Stimulated activated CD4-positive, alpha-beta T cell treated with anti-CD3 and anti-CD28 coated beads, Interleukin-1b, Interleukin-23, amount 100 ng/mL, for 4 hours (primary cell): ENCODE measurements at places on chromosomes 5 and 9.

DNA sequence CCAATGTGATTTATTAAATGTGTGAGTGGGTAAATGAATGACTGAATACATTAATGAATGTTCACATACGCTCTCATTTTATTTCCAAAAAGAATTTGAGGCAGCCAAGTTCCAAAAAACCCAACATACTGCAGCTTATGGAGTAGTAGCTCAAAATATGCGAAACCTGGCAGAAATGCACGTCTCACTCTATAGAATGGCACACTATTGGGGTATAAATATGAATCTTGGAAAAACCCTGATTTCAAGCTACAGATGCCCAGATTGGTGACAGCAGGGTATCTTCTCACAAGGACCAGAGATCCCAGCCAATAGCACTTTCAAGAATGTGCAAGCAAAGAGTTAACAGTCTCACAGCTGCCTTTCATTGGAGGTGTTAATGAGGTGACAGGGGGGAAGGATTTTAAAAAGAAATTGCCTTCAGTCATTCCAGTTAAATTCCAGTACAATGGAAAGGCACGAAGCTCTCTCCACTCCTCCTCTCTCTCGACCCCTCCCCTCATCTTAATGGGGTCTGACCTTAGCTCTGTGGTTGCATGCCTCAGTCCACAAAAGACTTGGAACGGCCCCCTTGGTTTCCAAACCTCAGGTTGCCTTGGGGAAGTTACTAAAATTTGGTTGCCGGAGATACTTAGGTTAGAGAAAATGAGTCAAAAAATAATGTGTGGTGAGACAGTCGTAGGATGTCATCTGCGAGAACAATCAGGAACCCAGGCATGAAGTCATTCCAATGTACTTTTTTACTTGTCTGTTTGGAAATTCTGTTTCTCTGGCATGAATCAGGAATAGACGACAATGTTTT, 307.4 kb downstream of the NFIB start:
- DNase-seq, result no peak

DNA sequence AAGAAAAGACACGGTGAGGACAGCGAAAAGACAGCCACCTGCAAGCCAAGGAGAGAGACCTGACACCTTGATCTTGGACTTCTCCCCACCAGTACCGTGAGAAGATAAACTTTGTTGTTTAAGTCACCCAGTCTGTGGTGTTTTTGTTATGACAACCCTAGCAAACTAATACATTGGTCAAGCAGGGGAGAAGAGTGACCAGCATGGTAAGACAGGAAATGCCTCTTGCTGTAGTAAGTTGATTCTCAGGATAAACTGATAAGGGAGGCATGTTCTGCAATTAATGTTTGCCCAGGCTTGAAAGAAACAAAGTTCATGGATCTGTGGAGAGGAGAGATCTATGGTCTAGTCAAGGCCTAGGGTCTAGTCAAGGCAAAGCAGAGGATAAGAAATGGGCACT, 801.2 kb downstream of the MAT2B start:
- DNase-seq, result no peak

GRCh38 chr9:113772121-113772810, 103.8 kb upstream of the ZNF618 start:
- DNase-seq, result no peak

GRCh38 chr5:5767286-5767928, 344.9 kb downstream of the ICE1 start:
- no peak for DNase-seq

- no peak for DNase-seq
These were observed 1.3 kb downstream of the LPAR1 start for GRCh38 chr9:111036946-111037345.

- DNase-seq, result no peak
These were observed 96.0 kb downstream of the MEGF10 start for GRCh38 chr5:127386557-127386956.

DNA sequence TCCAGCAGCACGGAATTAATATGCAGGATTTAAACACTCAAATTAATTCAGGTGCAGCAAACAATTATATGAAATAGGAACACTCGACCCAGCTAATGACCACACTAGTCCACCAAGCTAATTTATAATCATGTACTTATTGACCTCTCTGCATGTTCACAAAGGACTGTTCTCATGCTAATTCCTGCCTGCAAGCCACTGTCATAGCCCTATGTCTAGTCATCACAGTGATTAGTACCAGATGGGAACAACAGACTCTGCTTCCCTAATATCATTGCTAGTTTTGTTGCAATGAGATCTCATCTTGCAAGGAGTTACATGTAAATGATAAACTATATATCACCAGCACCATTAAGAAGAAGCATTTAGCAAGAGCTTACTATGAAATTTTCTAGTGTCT, 553.0 kb upstream of the GRAMD2B start:
- DNase-seq, result no peak
